ENCODE measurements at places on chromosomes 5 and 9.

- DNase-seq = no peak
Observed at GRCh38 chr5:109580225-109580624, 109.5 kb upstream of the MAN2A1 start.

- no peak for DNase-seq
Observed at GRCh38 chr5:6557807-6558575, 74.9 kb downstream of the NSUN2 start.

- no peak for DNase-seq
Observed at GRCh38 chr5:23703940-23704855, 196.8 kb downstream of the PRDM9 start.

DNA sequence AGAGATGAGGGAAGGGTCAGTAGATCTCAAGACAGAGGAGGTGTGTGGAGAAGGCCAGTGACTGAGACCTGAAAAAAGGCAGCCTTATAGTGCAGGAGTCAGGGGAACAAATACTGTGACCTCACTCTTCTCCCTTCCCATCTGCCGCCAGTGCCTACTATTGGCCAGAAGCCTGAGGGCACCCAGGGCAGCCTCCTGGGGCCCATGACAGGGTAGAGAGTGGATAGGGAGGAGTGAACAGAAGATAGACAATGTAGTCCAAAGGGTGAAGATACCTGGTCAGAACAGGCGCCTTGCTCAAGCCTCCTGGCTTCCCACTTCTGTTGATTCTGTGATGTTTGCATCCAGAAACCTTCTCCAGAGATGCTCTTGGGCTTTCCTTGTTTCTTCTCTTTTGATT lies 196.7 kb downstream of the PBX3 start:
- no peak for DNase-seq

GRCh38 chr5:82295959-82296531 lies 17.9 kb upstream of the RPS23 start:
- DNase-seq = no peak

DNA sequence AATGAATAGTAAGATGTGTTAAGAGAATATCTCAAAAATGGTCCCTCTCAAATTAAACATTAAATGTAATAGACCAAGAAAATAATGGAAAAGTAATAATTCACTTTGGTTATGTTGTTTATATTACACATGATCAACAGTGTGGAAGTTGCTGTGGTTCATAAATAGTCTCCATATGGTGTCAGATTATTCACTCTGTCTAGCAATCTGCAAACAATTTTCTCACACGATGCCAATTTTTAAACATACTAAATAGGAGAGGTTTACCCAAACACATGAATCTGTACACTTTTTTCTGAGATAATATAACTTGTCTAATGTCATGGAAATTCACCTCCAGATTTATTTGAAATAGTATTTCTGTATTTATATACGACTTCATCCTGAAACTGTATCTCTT lies 217.4 kb upstream of the FBXL7 start:
- no peak for DNase-seq

DNA sequence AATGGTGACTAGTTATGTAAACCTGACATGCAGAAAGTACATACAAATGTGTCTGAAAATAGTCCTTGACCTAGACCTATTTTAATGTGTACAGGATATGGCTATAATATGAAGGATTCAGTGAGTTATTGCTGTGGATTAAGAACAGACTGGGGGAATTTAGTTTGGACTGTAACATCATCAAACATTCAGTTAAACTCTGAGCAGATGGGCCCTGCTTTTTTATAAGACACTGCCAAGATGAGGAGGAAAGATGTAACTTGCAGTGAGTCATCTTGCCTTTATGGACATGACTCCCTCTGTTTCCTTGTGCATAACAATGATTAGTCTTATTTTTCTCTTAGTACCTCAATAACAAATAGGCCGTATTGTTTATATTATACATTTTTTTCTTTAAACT lies 12.2 kb downstream of the PPP3R2 start:
- no peak for DNase-seq

DNA sequence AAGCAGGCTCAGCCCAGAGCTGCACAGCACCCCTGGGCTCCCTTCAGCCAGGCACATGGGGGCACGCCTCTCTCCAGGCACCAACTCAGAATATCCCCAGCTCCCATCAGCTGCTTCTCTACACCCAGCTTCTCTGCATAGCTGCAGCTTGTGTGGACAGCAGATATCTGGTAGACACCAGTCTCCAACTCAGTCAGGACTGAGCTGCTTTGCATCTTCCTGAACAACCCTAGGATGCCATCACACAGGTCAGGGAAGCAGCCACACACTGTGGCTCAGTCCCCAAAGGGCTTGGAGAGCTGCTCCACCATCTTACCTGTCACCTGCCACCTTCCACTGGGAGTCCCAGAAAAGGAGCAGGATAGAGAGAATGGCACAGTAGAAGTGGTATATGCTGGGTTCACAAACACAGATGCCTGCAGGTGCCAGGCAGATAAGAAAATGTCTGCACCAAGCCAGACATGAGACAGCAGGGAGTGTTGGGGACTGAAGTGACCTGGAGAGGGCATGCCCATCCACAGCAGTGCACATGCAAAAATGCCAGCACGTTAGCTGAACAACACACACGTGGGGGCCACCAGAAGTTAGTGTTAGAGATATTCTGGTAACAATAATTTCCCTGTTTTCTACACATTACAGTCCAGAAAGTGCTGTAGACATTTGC lies 42.0 kb downstream of the THBS4 start:
- no peak for DNase-seq

GRCh38 chr9:23658376-23659258 lies 167.4 kb downstream of the ELAVL2 start:
- DNase-seq = no peak

GRCh38 chr5:136145030-136145429 lies 12.4 kb downstream of the SMAD5 start:
- no peak for DNase-seq

GRCh38 chr5:173354645-173355044 lies 26.4 kb upstream of the STC2 start:
- no peak for DNase-seq

DNA sequence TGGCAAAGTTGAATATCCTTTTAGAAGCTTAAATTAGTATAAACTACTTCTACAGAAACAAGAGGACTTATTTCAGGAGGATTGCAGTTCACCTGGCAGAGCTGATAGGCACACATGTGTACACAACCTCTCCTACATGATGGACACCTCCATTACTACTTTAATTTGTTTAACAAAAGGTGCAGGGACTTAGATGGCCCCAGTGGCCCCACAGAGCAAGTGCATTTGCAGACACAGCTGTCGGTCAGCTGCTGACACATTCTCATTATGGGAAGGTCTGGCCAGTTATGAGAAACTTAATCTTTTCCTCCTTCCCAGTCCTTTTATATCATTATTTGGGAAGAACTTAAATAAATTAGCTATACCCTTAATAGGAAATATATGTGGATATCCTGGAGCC lies 28.3 kb downstream of the TDRD7 start:
- no peak for DNase-seq

Data from cardiac muscle cell (in vitro differentiated cells and primary cell).